ENCODE measurements at places on chromosomes 13 and 19.
A peak's percentile ranks its signal among the peaks of the same experiment; 100 is the strongest.

GRCh38 chr19:45187421-45188100 lies 9.0 kb downstream of the BLOC1S3 start:
- no peak for DNase-seq

GRCh38 chr19:42548552-42548951 lies 20.3 kb upstream of the CEACAM1 start:
- no peak for DNase-seq

GRCh38 chr13:40818926-40819325 lies 29.5 kb downstream of the SLC25A15 start:
- no peak for DNase-seq

DNA sequence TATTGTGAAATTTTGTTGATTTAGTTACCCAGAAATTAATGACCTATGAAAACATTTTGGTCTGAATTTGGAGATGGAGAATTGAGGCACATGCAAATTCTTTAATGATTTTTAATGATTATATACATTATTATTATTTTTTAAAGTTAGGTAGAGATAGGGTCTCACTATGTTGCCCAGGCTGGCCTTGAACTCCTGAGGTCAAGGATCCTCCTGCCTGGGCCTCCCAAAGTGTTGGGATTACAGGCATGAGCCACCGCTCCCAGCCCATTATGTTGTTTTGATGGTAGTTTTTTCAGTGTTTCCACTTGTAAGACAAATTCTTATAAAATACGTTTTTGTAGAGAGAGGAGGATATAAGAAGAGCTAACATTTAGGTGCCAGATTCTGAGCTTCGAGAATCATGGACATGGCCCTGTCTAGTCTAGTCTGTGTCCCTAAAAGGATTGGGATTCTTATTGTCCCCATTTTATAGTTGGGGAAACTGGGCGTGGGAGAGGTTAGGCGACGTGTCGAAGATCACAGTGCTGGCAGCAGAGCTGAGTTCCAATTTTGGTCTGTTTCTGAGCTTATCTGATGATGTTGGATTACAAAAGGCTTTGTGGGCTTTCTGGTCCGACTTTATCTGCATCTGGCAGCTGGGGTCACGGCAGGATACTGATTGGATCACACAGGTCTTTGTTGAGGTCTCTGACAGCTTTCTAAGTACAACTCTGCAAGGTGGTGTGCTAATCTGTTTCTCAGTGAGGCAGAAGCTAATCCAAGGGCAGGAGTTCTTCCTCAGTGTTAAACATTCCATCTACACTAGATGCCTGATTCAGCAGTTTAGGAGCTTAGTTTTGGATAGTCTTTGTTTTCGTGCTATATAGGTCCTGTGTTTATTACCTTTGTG lies 7.5 kb upstream of the WDR88 start:
- no peak for DNase-seq

- DNase-seq: peak; percentile 11
Measured at GRCh38 chr19:39671739-39672363, 16.1 kb downstream of the LGALS16 start.

DNA sequence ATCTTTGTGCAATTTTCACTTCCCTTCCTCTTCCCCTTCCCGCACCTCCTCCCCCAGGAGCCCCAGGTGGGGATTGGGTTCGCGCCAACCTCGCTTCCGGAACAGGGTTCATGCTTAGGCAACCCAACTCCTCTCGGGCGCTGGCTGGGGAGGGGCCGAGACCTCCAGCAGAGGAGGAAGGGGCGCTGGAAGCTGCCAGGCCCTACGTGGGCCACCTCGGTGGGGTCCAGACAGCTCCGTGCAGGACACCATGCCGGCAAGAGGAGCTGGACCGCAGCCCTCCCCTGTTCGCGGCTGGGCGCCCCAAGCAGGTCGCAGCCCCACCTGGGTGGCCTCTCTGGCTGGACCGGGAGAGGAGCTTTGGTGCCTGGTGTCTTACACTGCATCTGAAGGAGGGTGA lies 91.1 kb downstream of the SPACA7 start:
- no peak for DNase-seq

- DNase-seq: no peak
Measured at GRCh38 chr13:76148926-76149325, 512.8 kb downstream of the LMO7 start.

DNA sequence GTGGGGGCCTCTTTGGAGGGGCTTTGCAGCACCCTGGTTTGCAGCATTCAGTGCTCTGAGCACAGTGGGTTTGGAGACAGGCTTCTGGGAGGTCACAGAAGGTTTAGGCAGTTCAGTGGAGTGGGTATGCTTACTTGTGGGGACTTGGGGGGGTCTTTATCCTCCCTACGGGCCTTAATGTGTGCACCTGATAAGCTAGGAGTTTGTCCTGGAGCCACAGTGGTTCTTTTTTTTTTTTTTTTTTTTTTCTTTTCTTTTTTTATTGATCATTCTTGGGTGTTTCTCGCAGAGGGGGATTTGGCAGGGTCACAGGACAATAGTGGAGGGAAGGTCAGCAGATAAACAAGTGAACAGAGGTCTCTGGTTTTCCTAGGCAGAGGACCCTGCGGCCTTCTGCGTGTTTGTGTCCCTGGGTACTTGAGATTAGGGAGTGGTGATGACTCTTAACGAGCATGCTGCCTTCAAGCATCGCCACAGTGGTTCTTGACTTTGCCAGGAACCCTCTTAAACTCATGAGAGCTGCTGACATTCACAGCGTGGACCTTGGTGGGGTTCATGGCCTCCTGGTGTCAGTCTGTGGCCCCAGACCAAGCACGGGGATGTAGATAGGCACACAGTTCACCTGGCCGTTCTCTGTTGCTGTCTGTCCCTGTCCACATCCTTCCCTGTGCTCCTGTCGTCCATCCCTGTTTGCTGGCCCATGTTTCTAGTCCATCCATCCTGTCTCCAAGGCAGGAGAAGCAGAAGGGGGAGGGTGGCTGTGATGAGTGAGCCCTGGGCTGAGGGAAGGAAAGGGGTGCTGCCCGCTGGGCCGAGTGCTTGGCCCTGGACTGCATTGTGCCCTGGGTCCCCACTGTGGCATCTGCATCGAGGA lies 2.7 kb downstream of the EGLN2 start:
- no peak for DNase-seq

Measured in hepatic stellate cell (primary cell).